Caki2 (cell line): ENCODE measurements at places on chromosomes 13 and 19. TPM values are rescaled to one million over a fixed set of nuclear protein-coding genes. Genes with fewer than 3 reads are reported as not detected.

GRCh38 chr13:29939158-29939557 is 88.7 kb upstream of the UBL3 start:
- DNase-seq: no peak

GRCh38 chr13:94859278-94859691 is 146.9 kb upstream of the SOX21 start:
- DNase-seq: no peak

ZNF787 gene
- total RNA-seq: 63.4 and 64.2 TPM in 2 replicates

DNA sequence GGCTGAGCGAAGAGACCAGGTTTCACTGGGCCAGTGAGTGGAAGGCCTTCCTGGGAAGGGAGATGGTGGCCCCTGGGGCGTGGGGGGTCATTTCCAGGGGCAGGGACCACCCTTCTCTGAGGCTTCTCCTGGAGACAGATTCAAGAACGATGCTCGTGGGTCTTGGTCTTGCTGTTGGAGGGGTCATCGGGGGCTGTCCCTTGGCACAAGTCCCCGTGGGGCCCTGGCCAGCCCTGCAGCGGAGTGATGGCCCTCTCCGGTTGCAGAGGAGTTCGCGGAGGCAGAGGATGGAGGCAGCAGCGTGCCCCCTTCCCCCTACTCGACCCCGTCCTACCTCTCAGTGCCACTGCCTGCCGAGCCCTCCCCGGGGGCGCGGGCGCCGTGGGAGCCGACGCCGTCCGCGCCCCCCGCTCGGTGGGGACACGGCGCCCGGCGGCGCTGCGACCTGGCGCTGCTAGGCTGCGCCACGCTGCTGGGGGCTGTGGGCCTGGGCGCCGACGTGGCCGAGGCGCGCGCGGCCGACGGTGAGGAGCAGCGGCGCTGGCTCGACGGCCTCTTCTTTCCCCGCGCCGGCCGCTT is 4.8 kb downstream of the TTC9B start:
- DNase-seq: no peak

DNA sequence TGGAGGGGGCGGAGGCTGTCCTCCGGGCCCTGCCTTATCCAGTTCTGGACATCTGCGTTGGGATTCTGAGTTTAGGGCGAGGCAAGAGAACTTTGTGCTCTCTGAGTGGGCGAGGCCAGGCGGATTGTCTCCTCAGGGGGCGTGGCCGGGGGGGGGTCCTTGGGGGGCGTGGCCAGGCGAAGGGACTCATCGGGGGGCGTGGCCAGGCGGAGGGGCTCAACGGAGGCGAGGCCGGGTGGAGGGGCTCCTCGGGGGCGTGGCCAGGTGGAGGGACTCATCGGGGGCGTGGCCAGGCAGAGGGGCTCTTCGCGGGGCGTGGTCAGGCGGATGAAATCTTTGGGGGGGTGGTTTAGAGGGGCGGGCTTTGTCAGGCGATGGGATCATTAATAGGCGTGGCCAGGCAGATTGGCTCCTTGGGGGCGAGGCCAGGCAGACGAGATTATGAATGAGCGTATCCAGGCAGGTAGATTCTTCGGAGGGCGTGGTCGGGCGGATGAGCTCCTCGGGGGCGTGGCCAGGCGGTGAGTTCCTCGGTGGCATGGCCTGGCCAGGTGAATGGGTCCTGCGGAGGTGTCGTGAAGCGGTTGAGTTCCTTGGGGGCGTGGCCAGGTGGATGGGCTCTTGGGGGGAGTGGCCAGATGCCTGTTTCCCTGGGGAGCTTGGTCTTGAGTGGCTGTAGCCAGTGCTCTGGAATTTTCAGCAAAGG is 10.3 kb upstream of the CACNG7 start:
- DNase-seq: no peak

DNA sequence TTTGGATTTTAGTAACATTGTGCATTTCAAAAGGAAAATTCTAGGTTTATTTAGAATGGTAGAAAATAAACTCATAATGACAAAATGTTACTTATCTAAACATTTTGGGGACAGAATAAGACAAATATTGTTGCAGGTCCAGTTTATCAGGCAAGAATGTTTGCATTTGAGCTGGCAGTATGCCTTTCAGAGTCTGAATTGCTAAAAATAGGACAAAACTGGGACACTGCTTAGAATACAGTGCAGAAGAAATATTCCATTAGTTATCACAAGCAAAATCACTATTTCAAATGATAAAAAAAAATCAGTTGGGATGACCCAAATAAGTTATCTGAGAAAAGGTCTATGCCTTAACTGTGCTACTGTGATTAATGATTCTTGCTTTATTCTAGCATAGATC is 870.3 kb upstream of the MIR17HG start:
- DNase-seq: no peak

DNA sequence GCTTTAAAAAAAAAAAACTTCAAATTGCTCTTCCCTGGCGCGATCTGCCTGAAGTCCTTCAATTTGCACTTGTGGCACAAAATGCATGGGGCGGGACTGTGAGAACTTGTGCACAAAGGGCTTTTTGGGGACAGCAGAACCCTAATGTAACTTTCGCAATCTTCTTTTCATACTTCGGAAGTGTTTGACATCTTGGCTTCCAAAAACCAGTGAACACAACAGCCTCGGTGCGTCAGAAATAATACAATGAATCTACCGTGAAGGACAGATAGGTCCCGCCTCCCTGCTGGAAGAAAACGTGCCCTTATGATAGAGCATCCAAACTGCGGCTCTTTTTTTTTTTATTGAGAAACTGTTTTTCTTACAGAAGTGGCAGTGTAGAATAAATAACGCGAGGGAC is 36.6 kb downstream of the KLF2 start:
- DNase-seq: no peak

- no peak for DNase-seq
These were observed 26.2 kb upstream of the SLITRK6 start for GRCh38 chr13:85825454-85825853.

SPRED3 gene
- total RNA-seq: 1.7 TPM in 1 of 2 replicates, not detected in the other

GRCh38 chr13:49561062-49561410 is 24.3 kb downstream of the RCBTB1 start:
- peak; percentile 26 for DNase-seq

GRCh38 chr19:51127032-51127431 is 2.3 kb downstream of the SIGLEC9 start:
- no peak for DNase-seq

CACNA1A gene
- total RNA-seq: not detected in 2 replicates

DNA sequence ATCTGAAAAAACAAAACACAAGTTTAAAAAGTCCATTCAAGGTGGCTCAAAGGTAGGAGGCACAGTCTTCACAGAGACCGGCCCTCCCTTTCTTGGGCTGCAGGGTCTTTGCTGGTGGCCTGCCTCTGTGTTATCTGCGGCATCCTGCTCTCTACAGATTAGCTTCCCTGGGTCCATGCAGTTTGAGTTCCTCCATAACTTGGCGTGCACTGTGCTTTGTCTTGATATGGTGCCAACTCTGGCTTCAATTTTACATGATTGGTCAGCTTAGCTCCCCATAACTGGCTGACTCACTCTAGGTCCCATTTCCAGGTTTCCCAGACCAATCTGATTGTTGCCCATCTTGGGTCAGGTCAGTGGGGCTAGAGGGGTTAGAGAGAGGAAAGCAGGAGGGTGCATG is 41.8 kb downstream of the TPT1 start:
- DNase-seq: no peak

- DNase-seq: no peak
These were observed 2.5 kb downstream of the PDS5B start for GRCh38 chr13:32588736-32589135.

DNA sequence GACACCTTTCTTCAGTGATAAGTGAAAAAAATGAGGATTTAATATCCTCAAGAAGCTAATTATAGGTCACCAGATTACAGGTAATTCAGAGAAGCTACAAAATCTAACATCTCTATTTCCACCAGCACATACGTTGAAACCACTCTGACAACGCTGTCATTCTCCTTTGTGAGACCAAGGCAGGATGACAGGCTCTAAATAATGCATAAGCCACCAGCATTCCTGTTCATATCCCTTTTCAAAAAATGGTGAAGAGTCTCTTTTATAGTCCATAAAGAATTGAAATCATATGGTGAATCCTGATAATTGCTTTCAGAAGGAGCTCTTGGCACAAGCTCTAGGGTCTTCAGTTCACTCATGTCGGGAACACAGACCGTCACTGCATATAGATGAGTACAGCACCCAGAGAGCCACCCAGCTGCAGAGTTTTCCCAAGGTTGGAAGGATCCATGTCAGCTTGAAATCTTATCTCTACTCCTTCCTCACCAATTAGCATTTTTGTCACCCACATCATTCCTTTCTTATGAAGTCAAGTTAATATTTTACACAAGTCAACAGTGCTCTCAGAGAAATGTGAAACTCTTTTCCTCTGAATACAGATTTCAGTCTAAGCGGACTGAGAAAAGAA is 431.4 kb downstream of the TBC1D4 start:
- peak; percentile 65 for DNase-seq

FREM2 gene
- total RNA-seq: 0.03 and 0.14 TPM in 2 replicates

DNA sequence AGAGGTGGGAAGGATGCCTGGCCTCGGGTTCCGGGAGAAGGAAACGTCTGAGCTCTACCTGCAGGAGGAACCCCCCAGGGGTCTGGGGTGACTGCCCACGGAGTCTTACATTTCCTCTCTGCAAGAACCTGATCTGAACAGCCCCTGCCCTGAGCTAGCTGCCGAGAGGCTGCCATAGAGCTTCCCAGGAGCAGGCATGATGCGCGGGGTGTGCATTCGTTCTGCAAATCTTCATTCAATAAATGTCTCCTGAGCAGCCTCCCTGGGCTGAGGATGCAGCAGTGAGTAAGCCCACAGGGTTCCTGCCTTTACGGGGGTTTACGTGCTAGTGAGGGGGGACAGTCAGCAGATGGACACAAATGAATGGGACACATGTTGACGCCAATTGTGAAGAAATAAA is 1.5 kb upstream of the SHISA7 start:
- DNase-seq: no peak

DNA sequence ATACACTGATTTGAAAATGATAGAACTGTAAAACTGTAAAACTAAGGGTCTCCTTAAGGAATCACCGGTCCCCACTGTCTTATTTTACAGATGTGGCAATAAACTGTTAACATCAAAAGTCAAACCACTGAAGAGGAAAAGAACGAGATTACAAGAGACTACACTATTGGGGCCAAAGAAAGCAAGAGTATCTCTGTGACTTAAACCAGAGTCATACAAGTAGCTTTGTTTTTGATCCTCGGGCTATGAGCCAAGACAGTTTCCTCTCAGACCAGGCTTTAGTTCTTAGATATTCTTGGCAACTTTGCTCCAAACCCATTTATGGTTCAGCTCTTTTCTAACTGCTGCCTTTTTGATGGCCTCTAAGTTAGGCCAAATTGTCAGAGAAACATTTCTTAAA is 113.8 kb downstream of the TBC1D4 start:
- DNase-seq: no peak

SELENOV gene
- total RNA-seq: not detected in 2 replicates

GRCh38 chr19:52336791-52337381 is 843 bp downstream of the ZNF610 start:
- DNase-seq: no peak

DNA sequence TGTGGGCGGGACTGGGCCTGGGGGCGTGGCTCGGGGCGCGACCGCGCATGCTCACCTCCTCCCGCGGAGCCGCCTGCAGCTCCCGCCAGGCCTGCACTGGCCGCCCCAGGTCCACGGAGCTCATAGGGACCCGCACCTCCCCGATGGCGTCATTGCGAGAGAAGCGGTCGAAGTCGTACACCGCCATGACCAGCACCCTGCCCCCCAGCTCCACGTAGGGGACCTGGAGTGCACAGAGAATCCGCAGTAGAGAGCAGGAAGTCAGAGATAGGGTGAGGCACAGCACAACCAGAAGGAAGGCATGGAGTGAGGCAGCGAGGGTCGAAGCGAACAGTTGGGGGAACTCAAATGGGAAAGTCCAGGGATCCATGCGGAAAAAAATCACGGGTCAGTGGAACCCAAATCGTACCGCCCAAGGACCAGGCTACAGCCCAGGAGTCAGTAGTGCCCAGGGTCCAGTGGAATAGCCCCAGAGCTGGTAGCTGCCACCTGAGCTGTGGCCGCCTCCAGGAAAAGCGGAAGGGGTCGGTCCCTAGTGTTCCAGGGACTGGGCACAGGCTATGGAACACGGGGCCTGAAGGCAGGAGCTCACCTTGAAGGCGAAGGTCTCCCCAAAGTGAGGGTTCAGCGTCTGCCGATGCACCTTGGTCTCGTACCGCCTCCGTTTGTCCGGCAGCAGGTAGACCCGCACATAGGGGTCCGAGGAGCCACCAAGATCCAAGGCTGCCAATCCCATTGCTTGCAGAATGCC is 4.8 kb downstream of the SYT5 start:
- no peak for DNase-seq

- no peak for DNase-seq
These were observed 556.3 kb upstream of the ARGLU1 start for GRCh38 chr13:107124129-107124718.

THAP8 gene
- 3.6 and 11.7 TPM in 2 replicates for total RNA-seq

DNA sequence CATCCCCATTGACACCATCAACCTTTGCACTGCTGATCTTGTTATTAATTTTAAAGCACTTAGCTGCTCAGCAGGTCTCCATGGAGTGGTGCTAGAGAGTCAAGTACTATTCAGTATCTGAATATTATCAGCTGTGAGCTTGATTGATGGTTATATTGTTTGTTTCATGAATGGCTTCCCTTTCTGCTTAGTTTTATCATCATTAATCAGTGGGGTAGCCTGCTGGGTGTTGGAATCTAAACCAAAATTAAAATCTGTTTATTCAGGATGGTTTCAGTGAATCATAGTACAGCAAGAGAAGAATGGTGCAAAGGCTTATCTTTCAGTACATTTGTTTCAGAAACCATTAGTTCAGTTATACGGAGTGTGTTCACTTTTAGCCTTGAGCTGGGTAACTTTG is 42.5 kb upstream of the SCEL start:
- DNase-seq: no peak

AZU1 gene
- not detected in 2 replicates for total RNA-seq

CDX2 gene
- not detected in 2 replicates for total RNA-seq

DNA sequence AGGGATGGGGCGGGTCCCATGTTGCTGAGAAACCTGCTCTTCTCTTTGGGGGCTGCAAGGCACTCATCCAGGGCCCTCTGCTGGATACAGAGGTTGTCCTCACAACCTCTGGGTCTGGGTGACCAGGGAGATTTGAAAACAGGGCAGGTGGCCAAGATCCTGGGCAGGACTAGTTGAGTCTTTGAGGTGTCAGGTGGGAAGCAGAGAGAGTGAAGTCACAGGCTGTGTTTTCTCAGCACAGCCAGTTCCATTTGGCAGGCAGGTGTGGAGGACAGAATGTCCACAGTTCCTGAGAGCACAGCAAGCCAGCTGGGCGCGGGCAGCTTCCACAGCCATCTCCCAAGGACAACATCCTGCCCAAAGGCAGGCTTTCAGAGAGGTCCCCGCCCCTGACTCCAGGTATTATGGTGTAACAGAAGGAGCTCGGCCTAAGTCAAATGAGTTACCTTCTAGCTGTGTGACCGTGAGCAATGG is 118.8 kb downstream of the NUFIP1 start:
- no peak for DNase-seq

DNA sequence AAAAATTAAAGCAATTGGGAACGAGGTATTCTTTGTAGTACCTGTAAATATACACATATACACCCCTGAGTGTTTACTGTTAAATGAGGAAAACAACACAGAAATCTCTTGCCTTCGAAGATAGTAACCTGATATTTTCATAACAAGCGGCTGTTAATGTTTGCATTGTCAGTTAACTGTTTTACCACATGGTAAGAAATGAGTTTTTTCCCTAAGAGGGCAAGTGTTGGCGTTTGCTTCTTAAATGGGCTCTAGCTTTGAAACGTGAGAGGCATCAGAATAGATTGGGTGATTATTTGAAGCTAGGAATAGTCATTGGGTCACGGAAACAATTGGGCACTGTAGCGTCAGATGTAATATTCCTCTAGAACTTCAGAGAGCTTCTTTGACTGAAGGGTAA is 22.0 kb upstream of the UPF3A start:
- DNase-seq: no peak

- DNase-seq: no peak
These were observed 19.9 kb upstream of the SEMA6B start for GRCh38 chr19:4579389-4579788.

- DNase-seq: no peak
These were observed 330.8 kb downstream of the TBC1D4 start for GRCh38 chr13:75151081-75151643.
